Endothelial cell of umbilical vein (primary cell): ENCODE measurements at places on chromosomes 3 and 15. TPM values are rescaled to one million over a fixed set of nuclear protein-coding genes. Genes with fewer than 3 reads are reported as not detected.

The C15orf62 gene
- total RNA-seq = 0.38 and 0.44 TPM in 2 replicates

The RETNLB gene
- total RNA-seq = not detected in 2 replicates

The TRAIP gene
- total RNA-seq = 11.5 and 13.4 TPM in 2 replicates

The PRTG gene
- 8.2 and 12.4 TPM in 2 replicates for total RNA-seq

The KBTBD13 gene
- total RNA-seq = not detected in 2 replicates

The PYGO1 gene
- 5.7 and 7.6 TPM in 2 replicates for total RNA-seq

The RHOV gene
- 0.18 and 0.20 TPM in 2 replicates for total RNA-seq

The IL5RA gene
- total RNA-seq = not detected in 2 replicates

The CDC25A gene
- 18.4 and 19.0 TPM in 2 replicates for total RNA-seq

The SNTN gene
- not detected in 2 replicates for total RNA-seq

The TTLL13 gene
- not detected in 2 replicates for total RNA-seq

The TMEM212 gene
- not detected in 2 replicates for total RNA-seq

The GREM1 gene
- 0.44 TPM in 1 of 2 replicates, not detected in the other for total RNA-seq

The SLC6A1 gene
- total RNA-seq = not detected in 2 replicates

The P2RY1 gene
- 1.7 and 1.9 TPM in 2 replicates for total RNA-seq

The POPDC2 gene
- total RNA-seq = 0.66 TPM in 1 of 2 replicates, not detected in the other

The IFT122 gene
- 36.6 and 41.7 TPM in 2 replicates for total RNA-seq

The GATA2 gene
- 62.2 and 63.9 TPM in 2 replicates for total RNA-seq

The NEO1 gene
- total RNA-seq = 0.35 TPM in 2 replicates

The AGBL1 gene
- not detected in 2 replicates for total RNA-seq

The RAF1 gene
- 73.8 and 86.1 TPM in 2 replicates for total RNA-seq

The TMC3 gene
- total RNA-seq = not detected in 2 replicates

The NAALADL2 gene
- total RNA-seq = 4.0 TPM in 2 replicates

The CCDC33 gene
- total RNA-seq = not detected in 2 replicates

The CA12 gene
- 1.8 and 5.9 TPM in 2 replicates for total RNA-seq

The MKRN3 gene
- 0.18 TPM in 2 replicates for total RNA-seq

The CACNA1D gene
- total RNA-seq = not detected in 2 replicates

The BTLA gene
- not detected in 2 replicates for total RNA-seq

The TRIM42 gene
- not detected in 2 replicates for total RNA-seq

The CLDN16 gene
- total RNA-seq = not detected in 2 replicates

The ANXA2 gene
- 2,636 and 2,725 TPM in 2 replicates for total RNA-seq

The SAXO2 gene
- total RNA-seq = 0.67 and 5.2 TPM in 2 replicates

The C3orf20 gene
- total RNA-seq = not detected in 2 replicates

The HYKK gene
- 2.1 and 2.7 TPM in 2 replicates for total RNA-seq

The SSUH2 gene
- total RNA-seq = 0.44 TPM in 1 of 2 replicates, not detected in the other

The LRRIQ4 gene
- total RNA-seq = not detected in 2 replicates

The CMTM6 gene
- total RNA-seq = 54.0 and 56.3 TPM in 2 replicates

The CRABP1 gene
- total RNA-seq = not detected in 2 replicates

The LNP1 gene
- 0.80 and 0.81 TPM in 2 replicates for total RNA-seq

The IGSF11 gene
- total RNA-seq = not detected in 2 replicates

The DIPK2A gene
- total RNA-seq = 40.6 and 43.0 TPM in 2 replicates

The DNAH12 gene
- 0.20 TPM in 1 of 2 replicates, not detected in the other for total RNA-seq

The ISLR gene
- not detected in 2 replicates for total RNA-seq

The DUOX1 gene
- not detected in 2 replicates for total RNA-seq

The TLR9 gene
- total RNA-seq = 0.07 TPM in 1 of 2 replicates, not detected in the other

The PTPN9 gene
- 31.4 and 32.0 TPM in 2 replicates for total RNA-seq

The TRPM1 gene
- total RNA-seq = 0.53 TPM in 1 of 2 replicates, not detected in the other

The ANO10 gene
- total RNA-seq = 40.9 and 45.8 TPM in 2 replicates

The AHSG gene
- total RNA-seq = not detected in 2 replicates

The ATP10A gene
- total RNA-seq = not detected in 2 replicates

The KCNAB1 gene
- total RNA-seq = 11.7 TPM in 1 of 2 replicates, not detected in the other

The LEKR1 gene
- total RNA-seq = 0.21 and 0.64 TPM in 2 replicates

The GP9 gene
- not detected in 2 replicates for total RNA-seq

The DUOXA2 gene
- not detected in 2 replicates for total RNA-seq

The OR5K1 gene
- total RNA-seq = not detected in 2 replicates

The CTSH gene
- 1.8 and 7.0 TPM in 2 replicates for total RNA-seq

The KPNA4 gene
- total RNA-seq = 70.1 and 80.7 TPM in 2 replicates

The LSG1 gene
- total RNA-seq = 48.3 and 52.7 TPM in 2 replicates

The PRR20G gene
- not detected in 2 replicates for total RNA-seq
